ENCODE measurements at places on chromosomes 4 and X.

DNA sequence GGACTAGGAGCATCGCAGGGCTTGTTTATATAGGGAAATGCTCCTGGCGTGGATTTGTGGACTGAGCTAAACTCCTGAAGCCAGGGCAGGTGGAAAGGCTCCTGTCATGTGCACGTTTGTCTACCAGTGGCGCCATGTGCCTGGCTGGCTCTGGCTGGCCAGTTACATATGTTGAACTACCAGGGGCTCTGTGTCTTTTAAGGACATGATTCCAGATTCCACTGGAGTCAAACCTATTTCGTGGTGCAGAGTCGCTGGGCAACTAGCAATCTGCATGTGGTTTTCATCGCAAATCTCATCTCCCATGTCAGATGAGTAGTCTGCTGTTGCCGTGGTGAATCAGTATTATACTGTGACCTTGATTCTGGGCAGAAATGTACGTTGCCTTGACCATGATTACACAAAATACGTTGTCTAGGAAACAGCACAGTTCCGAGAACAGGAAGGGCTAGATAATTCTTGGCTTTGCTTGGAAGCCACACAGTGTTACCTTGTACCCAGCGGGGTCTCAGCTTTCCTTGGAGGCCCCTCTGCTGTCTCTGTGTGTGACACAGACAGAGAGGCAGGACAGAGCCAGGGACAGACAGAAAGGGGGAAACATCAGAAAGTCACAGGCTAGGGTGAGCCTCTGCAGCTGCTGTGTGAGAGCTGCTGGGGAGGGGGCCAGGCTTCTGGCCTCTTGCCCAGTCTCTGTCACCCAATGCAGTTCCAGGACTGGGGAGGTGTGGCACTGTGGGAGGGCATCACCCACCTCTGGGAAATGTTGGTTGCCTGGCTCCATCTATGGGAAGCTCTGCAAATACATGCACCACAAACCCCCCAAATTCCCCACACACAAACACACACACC lies 19.2 kb downstream of the PNMA6E start:
- DNase-seq = peak; percentile 32

GRCh38 chr4:146178126-146178525 lies 2.6 kb downstream of the LSM6 start:
- DNase-seq = no peak

DNA sequence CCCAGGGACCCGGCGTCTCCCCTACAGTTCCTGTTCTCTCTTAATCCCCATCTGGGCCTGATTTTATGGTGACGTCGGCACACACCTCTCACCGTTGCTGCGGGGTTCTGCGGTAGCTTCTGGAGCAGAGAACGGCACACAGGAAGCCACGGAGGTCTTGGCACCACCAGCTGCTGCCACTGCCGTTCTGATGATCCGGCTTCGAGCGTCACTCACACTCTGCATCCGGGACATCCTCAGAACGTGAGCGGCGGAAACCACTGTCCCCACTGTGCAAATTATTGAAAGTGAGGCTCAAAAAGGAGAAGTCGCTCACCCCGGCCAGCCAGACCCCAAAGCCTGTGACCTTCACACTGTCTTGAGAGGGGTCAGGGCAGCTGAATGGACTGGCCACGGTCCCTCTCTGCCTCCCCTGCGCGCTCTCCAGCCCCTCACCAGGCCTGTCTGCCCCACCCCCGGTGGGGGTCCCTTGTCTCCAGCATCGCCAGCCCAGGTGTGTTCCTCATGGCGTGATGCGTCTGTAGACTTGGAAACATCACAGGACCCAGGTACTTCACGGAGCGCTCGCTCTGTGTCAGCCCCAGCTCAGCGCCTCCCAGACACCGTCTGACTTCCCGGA lies 201.1 kb downstream of the AFAP1 start:
- DNase-seq = no peak

DNA sequence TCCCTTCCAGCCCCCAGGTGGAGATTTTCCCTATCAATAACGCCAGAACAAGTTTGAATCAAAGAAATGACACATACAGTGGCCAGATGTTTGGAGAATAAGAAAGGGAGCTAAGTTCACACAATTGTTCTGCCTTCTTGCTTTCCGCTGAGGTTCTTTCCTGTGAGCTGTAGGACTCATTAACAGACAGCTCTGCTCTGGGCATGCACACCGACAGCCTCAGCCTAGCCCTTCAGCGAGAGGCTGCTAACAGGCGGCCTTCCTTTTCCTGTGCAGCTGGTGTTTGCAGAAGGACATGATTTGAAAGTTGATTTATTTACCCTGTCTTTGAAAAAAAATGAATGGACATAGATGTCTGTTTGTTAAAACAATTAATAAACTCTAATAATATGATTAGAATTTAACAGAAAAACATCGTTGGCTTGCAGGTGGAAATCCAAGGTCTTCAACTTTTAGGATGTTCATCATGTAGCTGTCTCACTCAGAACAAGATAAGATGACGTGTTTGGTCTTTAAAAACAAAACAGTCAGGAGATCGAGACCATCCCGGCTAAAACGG lies 183.3 kb downstream of the KDR start:
- DNase-seq = no peak

GRCh38 chr4:125725957-125726525 lies 411.3 kb downstream of the FAT4 start:
- no peak for DNase-seq

- DNase-seq = no peak
These were observed 91.7 kb upstream of the PHOX2B start for GRCh38 chr4:41839916-41840854.

GRCh38 chr4:152778656-152779512 lies 646 bp downstream of the TIGD4 start:
- no peak for DNase-seq

GRCh38 chr4:128690011-128690410 lies 119.5 kb upstream of the JADE1 start:
- DNase-seq = no peak

- no peak for DNase-seq
These were observed 155.8 kb downstream of the STAG2 start for GRCh38 chrX:124117325-124117724.

GRCh38 chr4:187499956-187500355 lies 495.6 kb upstream of the ZFP42 start:
- no peak for DNase-seq

- DNase-seq = no peak
These were observed 455.4 kb upstream of the ADGRL3 start for GRCh38 chr4:60744767-60745166.

- no peak for DNase-seq
These were observed 37.1 kb downstream of the FSTL5 start for GRCh38 chr4:162126729-162127128.

- no peak for DNase-seq
These were observed 97.5 kb downstream of the ANK2 start for GRCh38 chr4:113146876-113147358.

DNA sequence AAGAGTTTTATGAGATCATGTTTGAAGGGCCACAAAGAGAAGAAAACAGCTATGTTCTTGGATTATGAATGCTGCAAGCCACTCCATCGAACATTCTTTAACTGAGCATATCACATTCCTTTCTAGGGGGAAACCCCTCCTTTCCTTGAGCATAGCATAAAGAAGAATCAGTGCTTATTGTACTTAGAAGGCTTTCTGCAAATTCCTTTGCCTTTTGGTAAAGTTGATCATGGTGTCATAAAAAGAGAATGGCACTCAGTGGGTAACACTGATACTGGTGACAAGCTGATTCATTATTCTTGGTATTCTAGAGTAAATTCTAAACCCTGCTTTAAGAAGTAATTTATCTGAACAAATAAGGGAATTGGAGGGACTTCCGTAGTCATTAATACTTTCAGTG lies 88.5 kb upstream of the GPR34 start:
- no peak for DNase-seq

DNA sequence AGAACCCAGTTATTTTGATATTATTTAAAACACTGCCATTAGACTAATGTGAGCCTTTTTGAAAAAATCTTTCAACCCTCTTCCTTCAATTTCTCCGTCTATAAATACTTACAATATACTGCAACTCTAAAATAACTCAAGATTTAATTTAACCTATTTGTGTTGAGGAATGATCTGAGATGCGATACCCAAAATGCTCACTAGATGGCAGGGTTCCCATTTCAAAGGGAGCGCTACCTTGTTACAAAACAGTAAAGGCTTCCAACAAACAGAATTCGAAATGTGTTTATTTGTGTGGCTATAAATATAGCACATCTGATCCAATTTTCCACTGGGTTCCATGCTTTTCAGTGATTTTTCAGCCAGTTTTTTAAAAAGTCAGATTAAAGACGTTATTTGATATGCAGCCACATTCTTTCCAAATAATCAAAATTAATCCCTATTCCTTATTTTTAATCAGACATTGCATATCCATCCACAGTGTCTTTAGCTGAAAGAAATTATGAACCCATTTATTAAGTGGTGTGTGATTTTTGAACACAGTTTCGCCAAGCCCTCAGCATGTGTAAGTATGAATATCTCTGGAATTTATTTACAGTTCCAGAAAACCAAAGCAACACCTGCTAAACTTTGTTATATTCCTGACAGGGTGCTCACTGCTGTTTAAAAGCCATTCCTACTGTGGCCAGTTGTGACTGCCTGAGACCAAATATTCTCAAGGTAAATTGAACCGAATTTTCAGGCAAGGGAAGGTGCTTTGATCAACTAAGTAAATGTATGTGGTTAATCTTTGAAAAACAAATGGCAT lies 668.0 kb upstream of the LCORL start:
- peak; percentile 8 for DNase-seq

GRCh38 chrX:85698921-85699320 lies 319.5 kb upstream of the POF1B start:
- no peak for DNase-seq

DNA sequence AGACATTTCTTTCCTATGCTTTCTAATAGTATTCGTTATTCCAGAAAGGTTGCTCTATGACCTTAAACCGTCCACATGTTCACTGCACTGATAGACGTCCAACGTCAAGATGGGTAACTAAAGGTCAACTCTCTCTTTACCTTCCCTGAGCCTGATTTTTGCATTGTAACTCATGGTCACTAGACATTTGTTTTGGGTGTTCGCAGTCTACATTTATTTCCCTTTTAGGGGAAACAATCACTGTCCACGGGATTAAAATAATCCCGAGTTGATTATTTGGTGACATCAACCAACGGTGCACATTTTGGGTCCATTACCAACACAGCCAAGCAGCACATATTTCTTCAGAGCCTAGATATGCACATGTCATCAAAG lies 540 bp upstream of the HADH start:
- no peak for DNase-seq

DNA sequence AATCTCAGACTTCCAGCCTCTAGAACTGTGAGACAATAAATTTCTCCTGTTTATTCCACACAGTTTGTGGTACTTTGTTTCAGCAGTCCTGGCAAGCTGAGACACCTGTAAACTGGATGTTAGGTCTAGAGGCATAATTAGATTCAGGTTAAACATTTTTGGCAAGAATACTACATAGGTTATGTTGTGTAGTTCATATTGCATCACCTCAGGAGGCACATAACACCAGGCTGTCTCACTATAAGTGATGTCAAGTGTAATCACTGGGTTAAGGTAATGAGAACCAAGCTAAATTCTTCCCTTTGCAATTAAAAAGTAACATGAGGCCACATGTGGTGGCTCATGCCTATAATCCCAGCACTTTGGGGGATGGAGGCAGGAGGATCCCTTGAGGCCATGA lies 214.2 kb downstream of the ZNF674 start:
- DNase-seq = no peak

- no peak for DNase-seq
These were observed 242.3 kb upstream of the PPARGC1A start for GRCh38 chr4:24131954-24132673.

- DNase-seq = peak; percentile 18
These were observed 32.9 kb upstream of the STX18 start for GRCh38 chr4:4574792-4575191.

DNA sequence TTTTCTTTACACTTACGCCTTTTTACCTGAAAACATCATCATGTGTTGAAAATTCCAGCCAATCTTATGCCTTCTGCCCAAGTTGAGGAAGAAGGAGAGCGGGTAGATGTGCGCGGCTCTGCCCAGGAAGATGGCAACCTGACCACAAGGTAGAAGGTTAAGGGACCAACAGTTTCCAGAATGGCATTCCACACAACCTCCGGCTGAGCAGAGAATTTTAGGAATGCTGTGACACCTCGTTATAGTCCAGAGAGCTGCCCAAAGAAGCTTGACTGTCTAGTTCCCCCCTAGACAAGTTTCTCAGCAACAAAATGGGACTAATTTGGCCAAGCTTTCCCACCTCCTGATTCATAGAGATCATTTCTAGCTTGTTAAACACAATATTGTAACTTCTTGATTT lies 75.1 kb downstream of the CHST7 start:
- no peak for DNase-seq

DNA sequence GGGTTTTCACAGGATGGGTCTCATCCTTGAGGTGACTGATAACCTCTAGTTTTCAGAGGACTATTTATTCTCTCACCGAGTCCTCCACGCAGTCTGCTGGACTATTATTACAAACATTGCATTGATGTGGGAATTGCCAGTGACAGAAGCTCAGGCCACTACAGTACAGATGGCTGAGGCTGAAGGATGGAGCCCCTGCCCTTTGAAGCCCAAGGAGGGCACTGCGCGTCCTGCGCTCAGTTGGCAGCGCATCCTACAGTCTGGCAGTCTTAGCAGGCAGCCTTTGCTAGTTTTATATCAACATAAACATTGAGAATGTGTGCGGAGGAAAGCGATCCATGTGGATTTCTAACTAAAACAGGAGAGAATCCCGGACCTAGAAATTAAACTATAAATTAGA lies 1.5 kb upstream of the RELL1 start:
- DNase-seq = no peak

GRCh38 chr4:100246697-100247096 lies 56.4 kb upstream of the DDIT4L start:
- DNase-seq = no peak

DNA sequence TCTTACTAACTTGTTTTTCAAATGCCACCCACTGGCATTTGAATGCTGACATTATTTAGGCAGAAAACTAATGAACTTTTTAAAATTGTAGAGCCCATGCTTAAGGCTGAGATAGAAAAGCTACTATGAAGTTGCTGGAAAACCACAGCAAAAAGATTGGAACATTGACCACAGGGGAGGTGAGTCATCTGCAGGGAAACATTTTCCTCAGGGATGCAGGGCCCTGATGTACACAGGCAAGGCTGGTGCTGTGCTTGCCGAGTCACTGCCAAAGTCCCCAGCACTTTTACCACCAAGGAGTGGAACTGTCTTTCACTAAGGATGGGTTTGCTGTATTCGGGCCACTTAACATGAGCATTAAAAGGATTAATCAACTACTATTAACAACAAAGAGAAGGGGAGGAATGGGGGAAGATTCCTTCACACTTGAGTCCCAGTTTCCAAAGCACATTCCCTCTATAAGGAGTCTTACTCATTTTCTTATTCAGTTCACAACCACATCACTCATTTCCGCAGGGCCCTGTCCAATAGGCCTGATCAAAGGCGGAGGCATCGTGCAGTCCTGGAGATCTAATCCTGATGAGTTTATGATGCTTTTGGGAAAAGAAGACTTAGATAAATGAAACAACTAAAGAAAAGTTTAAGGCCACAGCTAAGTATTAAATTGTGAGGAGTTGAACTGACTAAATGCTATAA lies 202.9 kb upstream of the NPY2R start:
- DNase-seq = no peak

GRCh38 chr4:181503687-181504390 lies 739.4 kb upstream of the TENM3 start:
- DNase-seq = no peak

- no peak for DNase-seq
These were observed 3.4 kb downstream of the AKAP14 start for GRCh38 chrX:119899125-119899524.
